ENCODE measurements at places on chromosomes 1 and 21. TPM values are rescaled to one million over a fixed set of nuclear protein-coding genes. Genes with fewer than 3 reads are reported as not detected.

Gene CFAP141
- not detected for total RNA-seq

- peak; percentile 91 for DNase-seq
These were observed 8.0 kb upstream of the NAV1 start for GRCh38 chr1:201530741-201531531.

- peak; percentile 65 for DNase-seq
These were observed 3.2 kb downstream of the ATP1B1 start for GRCh38 chr1:169109561-169110134.

Gene PRDM16
- total RNA-seq: 0.99 TPM

DNA sequence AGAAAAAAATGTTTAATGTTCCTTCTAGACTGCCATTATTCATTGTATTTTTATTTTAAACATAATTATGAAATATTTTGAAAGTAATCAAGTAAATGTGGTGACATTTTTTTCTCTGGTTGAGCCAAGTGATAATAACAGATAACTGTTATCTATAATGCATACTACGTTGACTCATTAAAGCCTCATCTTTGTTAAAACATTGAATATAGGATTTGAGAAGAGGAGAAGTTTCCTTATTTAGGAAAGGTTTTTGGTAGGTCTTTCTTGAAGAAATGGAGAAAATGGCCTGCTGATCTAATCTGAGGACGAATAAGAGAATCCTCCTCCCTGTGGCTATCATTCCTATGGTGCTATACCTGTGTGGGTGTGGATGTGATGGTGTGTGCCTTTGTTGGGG, 89.0 kb downstream of the NFIA start:
- DNase-seq: no peak

- DNase-seq: no peak
These were observed 79.7 kb upstream of the GADD45A start for GRCh38 chr1:67605209-67605780.

DNA sequence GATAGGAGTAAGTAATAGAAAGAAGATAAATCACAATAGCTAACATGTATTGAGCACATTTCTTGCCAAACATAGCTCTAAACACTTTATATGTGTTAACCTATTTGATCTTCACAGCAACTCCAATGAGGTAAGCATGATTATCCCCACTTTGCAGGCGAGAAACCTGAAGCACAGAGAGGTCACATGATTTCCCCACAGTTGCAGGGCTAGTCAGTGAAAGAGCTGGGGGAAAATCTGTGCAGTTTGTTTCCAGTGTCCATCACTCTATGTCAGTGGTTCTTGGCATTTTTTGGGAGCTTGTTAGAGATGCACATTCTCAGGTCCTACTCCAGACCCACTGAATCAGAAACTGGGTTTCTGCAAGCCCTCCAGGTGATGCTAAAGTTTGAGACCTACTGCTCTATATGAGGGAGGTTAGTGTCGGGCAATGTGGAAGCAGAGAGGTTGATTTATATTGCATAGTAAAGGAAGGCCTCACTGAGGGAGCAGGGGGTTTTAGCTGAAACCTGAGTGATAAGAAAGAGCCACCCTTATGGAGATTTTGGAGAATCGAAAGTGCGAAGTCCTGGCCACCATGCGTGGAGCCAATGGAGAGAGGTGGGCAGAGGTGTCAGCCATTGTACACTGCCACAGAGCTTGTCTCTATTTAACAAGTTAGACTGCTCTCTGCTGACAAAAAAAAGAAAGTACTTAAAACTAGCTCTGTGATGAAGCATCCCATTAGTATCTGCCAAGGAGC, 20.9 kb downstream of the MCOLN3 start:
- DNase-seq: no peak

Gene PRAMEF10
- total RNA-seq: not detected

- DNase-seq: no peak
These were observed 569 bp downstream of the RCAN3 start for GRCh38 chr1:24503059-24503751.

DNA sequence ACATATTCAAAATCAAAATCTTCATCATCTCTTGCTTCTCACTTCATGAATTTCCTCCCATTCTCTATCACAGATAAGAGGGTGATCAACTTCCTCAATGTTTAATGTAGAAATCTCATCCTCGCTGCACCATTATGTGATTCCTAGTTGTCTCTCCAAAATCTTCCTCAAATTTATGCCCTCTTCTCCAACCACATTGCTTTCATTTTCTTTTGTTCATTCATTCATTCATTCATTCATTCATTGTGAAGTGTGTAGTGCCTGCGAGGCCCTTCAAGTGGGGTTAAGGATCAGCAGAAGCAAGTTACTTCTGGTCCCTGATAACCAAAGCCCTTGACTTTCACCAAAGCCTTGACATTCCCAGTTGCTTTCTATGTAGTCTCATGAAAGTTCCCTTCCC, 33.5 kb upstream of the HIVEP3 start:
- no peak for DNase-seq

GRCh38 chr1:155983191-155984024, 5.1 kb upstream of the ARHGEF2 start:
- DNase-seq: peak; percentile 84

- DNase-seq: no peak
These were observed 23.8 kb downstream of the LHX4 start for GRCh38 chr1:180253585-180254495.

Measured in left cardiac atrium (tissue), 4 donors.